ENCODE measurements at places on chromosomes 5 and 9.

DNA sequence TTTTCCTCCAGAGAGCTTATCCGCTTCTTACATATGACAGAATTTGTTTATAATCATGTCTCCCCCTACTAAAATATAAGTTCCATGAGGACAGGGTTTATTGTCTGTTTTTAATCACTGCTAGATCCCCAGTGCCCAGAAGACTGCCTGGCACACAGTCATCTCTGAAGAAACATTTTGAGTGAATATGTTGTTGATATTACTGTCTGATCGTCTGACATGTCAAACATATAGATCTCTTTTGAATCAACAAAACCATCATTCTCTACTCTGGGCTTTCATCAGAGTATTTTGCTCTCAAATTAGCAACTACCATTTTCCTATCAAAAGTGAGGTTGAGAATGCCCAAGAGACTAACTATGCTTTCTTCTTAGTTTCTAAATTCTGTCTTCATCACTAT lies 67.3 kb upstream of the SHISAL2B start:
- DNase-seq = no peak

DNA sequence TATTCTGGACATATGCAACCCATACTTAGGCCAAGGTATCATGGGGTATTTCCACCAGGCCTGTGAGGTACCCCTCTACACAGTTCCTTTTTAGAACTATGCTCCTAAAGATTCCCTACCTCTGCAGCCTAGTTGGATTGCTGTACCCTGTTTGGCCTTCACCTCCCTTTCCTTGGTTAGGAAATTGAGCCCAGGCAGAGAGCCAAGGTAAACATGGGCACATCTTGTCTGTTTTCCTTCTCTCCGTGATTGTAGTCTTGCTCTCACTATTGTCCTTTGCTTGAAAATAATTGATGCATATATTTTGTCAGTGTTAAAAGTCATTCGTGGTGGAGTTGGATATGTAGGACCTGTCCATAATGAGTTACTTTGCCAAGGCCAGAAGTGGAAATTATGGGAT lies 26.7 kb downstream of the BDP1 start:
- no peak for DNase-seq

DNA sequence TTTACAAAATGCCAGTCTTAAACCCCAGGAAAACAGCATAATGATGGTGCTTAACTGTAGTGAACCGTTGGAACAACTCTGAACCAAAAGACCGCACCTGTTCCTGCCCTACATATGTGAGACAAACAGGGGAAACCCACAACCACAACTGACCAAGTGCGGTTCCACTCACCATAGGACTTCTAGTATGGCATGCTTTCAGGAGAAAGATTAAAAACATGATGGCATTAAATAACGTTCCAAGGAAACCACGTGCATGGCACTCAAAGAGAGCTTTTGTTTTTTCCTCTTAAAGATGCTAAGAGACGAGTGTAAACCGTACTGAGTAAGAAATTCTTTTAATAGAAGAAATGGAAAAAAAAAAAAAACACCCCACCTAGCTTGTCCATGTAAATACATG lies 119.8 kb downstream of the SSBP2 start:
- DNase-seq = no peak

DNA sequence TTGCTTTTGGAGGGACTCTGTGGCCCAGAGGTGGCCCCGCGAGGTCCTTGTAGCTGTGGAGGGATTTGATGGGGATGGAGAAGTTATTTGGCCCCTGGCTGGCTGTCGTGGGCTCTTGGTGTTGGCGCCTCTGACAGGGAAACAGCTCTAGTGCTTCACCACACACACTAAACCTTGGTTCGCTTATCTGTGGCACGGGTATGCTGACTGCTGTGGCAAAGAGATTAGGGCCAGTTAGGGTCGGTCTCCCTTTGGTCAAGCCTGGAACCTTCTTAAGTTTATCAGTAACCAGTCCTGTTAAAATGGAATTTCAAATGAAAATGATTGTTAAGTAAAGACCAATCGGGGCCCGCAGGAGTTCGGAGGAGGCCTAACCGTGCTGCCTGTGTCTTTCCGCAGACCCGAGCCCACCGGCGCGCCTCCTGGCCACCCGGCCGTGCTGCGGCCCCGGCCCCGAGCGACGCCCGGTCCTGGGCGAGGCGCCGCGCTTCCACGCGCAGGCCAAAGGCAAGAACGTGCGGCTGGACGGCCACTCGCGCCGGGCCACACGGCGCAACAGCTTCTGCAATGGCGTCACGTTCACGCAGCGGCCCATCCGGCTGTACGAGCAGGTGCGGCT lies 28.4 kb downstream of the NEURL1B start:
- no peak for DNase-seq

GRCh38 chr5:104266161-104266560 lies 703.6 kb upstream of the NUDT12 start:
- DNase-seq = no peak

GRCh38 chr9:109186857-109187520 lies 19.9 kb upstream of the FRRS1L start:
- no peak for DNase-seq

DNA sequence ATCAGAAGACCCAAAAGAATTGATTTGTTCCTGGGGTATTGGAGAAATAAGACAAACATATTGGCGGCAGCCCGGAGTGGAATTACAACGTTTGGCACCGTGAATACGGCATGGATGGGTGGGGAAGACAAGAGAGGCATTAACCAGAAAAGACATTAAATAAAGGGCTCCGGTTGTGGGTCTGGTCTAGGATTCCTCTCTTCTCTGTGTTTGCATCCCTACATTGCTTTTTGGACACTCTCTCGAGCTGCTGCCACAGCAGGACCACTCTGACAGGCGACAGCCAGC lies 138.7 kb upstream of the PALM2AKAP2 start:
- DNase-seq = no peak

- no peak for DNase-seq
These were observed 16.9 kb downstream of the STK10 start for GRCh38 chr5:172171118-172171517.

DNA sequence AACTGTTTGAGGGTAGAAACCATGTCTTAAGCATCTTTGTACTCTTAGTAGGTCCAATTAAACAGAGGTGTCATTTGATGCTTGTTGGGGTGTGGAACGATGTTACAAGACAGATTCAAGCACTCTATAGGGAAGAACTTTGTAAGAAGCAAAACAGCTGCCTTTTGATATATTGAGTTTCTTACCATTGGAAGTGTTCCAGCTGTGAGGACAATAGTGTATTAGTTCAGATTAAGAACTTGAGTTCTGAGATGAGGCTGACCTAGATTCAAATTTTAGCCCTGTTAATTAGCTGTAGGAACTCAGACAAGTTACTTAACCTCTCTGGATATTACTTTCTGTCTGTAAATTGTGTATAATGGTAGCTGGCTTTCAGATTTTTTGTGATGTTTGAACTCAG lies 19.6 kb upstream of the ZNF462 start:
- peak; percentile 43 for DNase-seq

DNA sequence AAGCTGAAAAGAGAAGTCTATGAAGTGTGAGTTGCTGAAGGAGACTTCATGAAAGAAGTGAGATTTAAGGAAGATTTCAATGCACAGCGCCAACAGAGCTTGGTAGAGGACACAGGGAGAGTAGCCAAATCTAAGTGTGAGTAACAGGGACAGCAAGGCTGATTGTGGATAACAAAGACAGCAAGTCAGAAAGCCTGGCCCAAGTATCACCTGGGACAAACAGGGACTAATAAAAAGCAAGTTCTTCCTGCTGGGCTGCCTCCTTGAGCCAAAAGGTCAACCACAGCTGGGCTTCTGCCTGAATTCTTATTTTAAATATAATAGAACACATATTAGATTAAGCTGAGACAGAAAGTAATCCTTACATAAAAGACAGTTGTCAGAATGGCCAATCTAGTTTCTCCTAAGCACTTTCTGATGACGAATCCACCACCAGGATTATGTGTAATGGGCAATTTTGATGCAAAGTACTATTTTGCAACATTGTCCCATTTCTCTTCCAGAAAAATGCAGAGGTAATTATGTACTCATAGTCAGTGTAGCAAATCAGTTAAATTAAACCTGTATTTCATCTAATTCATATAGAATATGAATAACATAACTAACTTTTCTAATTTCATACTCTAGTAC lies 73.8 kb downstream of the MAPKAP1 start:
- no peak for DNase-seq

DNA sequence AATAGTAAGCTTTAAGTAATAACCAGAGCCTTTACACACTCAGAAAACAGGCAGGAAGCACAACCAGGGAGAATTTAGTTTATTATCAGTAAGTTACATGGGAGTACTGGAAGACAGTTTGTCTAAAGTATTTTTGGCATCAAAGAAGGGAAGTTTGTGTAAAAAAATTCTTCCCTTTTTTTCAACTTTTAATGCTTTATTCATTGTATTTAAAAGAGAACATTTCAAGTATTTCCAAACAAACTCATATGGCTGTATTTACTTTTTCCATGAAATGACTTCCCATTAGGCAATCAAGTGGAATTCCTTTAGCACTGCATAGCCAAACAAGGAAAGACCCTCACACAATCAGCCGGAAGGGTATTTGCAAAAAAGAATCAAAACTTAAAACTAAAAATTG lies 26.7 kb downstream of the RNF145 start:
- DNase-seq = peak; percentile 17

DNA sequence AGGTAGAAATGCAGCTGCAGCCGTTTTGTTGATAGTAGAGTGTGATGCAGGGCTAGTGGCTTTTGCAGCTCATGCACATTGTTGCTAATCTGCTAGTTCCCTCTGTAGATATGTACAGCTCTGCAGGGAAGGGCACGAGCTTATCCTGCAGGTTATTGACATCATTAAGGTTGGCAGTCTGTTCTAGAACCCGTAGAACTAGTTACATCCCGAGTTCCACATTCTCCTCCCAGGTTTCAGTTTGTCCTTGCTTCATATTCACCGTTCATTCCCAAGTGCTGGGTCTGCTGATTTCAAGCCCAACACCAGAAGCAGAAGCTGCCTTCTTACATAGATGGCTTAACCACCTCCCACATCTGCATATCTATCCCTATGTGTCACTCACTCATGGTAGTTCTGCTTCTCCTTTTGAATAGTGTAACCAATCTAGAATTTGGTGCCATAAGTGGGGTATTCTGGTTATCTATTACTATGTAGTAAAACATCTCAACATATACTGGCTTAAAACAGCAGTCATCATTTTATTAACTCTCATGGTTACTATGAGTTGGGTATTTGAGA lies 38.1 kb downstream of the CRHBP start:
- no peak for DNase-seq

DNA sequence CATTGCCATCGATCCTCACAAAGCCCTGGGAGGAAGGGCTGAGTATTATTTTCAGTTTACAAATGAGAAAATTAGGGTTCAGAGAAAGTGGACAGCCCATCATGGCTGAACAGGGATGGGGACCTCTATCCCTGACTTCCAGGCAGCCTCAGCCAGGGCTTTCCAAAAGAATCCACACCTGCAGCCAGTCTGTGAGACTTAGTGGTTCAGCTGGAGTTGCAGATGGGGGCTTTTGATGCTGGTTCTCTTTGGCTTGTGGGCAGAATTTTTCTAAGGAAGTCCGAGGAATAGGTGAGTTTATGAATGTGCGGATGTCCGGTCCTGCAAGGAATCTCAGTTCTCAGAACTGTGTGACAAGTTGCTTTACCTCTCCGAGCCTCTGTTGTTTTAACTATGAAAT lies 138.1 kb downstream of the RGS3 start:
- no peak for DNase-seq

DNA sequence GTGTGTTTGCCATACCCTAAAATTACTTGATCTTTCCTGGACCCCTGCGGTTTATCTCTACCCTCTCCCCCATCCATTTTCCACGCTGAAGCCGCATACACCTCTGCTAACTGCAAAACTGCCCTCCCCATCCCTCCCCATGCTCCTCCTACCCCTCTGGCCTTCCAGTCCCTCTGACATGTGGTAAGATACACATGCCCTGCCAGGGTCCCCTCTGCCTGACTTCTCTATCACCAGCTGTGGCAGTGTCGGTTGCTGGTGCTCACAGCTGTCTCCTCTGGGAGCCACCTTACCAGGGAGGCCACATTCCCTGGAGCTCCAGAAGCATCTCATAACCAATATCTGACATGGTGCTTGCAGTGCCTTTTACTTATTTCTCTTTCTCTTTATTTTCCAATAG lies 58.9 kb upstream of the COL15A1 start:
- no peak for DNase-seq

DNA sequence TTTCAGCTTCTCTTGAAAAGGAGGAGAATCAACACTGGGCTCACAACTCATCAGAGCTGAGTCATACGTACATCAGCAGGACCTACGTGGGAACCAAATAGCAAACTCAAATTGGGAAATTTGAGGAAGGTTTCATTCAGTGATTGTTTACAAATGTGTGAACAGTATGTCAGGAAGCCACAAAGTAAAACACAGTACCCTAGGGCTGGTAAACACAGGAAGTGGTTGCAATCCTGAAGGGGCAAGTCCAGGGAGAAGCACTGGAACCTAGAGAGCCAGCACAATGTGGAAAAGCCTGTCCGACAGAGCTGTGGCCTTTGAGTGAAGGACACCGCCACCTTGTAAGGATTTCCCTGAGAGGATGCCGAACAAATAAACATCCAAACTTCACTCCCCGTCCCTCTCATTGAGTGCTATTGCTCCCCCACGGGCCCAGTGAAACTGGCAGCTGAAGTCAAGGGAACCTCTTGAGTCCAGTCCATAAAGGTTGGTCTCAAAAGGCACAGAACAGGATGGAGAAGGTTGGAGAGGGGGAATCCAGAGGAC lies 26.7 kb upstream of the RICTOR start:
- no peak for DNase-seq

GRCh38 chr9:137256856-137257255 lies 1.7 kb downstream of the NELFB start:
- no peak for DNase-seq

DNA sequence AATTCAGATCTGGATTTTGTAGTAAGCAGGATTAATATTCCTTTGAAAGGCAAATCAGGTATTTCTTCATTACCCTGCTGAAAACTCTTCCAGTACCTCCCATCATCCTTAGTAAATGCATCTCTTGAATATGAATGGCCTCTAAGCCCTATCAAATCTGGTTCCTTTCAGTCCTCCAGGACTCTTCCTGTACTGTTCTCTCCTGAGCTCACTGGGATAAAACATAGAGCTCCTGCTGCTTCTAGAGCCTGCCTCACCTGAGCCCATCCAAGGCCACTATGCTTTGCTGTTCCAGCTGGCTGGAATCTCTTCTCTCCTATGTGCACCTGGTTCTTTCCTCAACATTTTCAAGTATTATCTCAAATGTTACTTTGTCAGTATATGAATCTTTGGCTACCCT lies 803.3 kb upstream of the CTNND2 start:
- DNase-seq = no peak

DNA sequence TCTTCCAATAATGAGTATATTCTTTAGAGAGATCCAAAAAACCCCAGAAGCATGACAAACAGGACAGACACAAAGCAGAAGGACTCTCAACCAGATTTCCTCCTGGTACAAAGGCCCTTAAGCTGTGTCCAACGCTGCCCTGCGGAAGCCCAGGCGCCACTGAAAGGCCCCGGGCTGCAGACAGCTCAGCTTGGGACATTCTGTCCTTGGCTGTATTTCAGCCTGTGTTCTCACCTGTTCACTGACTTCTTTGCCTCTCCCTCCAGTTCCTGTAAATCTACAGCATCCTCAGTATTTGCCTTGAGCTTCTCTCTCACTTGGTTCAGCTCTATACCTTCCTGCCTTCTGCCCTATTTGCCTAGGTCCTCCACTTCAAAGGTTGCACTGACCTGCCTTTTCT lies 96.5 kb downstream of the SH3TC2 start:
- DNase-seq = peak; percentile 65
